LHCN-M2 (cell line): ENCODE measurements at places on chromosomes 16 and 17. TPM values are rescaled to one million over a fixed set of nuclear protein-coding genes. Genes with fewer than 3 reads are reported as not detected.
A peak's percentile ranks its signal among the peaks of the same experiment; 100 is the strongest.

Gene NPIPA3
- 0.29 and 0.58 TPM in 2 replicates for total RNA-seq

Gene HAPSTR1
- total RNA-seq: 49.7 and 52.5 TPM in 2 replicates

Gene ZDHHC1
- total RNA-seq: 9.9 and 13.5 TPM in 2 replicates

Gene C17orf100
- total RNA-seq: 0.45 and 0.92 TPM in 2 replicates

Gene CX3CL1
- total RNA-seq: not detected in 2 replicates

- peak; percentile 81 for DNase-seq
Measured at GRCh38 chr17:81553018-81553615, 964 bp upstream of the FAAP100 start.

DNA sequence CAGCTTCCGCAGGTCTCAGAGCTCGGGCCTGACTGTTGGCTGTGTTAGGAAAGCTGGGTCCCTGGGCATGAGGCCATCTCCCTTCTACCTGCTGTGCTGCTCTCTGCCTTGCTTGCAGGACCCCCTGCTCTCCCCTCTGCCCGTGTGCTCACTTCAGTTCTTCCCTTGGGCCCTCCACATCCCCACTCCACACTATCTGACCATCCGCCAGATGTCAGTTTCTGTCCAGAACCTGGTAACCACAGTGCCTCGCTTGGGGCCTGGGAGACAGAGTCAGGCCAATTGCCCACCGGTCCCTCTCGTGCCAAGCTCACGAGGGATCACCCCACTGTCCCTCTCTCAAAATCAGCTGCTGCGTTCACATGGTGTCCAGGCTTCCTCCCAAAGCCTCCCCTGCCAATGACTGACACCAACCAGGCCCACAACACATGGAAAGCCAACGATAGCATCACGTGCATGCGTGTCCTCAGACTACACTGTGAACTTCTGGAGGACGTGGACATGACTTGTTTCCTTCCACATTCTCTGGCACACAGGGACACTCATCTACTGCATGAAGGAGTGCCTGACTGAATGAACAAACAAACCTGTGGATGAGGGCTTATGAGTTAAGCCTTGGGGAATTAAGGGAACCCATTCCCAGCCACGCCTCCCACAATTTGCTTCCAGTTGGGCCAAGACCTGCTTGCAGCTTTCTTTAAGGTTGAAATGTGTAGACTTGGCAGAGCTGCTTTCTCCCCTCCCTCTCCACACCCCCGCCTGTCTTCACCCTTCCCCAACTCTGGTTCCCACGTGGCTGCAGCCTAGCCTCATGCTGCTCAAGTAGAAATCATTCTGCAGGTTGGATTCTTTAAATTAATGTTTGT lies 72.5 kb upstream of the ZNF423 start:
- DNase-seq: no peak

DNA sequence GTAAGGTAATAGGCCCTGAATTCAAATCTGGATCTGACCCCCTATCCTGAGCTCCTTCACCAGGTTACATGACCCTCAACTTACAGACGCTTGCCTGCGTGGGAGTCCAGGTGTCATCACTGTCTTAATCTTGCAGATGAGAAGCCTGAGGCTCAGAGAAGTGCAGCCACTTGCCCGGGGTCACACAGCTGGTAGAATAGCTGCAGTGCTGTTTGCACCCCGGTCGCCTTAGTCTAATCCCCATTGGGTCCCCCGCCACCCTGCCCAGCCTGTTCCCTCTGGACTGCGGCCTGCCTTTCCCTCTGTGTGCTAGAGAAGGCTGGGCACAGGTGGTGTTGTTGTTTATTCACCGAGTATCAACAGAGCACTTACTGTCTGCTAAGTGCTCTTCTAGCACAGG lies 107.0 kb downstream of the SDR42E1 start:
- DNase-seq: no peak

DNA sequence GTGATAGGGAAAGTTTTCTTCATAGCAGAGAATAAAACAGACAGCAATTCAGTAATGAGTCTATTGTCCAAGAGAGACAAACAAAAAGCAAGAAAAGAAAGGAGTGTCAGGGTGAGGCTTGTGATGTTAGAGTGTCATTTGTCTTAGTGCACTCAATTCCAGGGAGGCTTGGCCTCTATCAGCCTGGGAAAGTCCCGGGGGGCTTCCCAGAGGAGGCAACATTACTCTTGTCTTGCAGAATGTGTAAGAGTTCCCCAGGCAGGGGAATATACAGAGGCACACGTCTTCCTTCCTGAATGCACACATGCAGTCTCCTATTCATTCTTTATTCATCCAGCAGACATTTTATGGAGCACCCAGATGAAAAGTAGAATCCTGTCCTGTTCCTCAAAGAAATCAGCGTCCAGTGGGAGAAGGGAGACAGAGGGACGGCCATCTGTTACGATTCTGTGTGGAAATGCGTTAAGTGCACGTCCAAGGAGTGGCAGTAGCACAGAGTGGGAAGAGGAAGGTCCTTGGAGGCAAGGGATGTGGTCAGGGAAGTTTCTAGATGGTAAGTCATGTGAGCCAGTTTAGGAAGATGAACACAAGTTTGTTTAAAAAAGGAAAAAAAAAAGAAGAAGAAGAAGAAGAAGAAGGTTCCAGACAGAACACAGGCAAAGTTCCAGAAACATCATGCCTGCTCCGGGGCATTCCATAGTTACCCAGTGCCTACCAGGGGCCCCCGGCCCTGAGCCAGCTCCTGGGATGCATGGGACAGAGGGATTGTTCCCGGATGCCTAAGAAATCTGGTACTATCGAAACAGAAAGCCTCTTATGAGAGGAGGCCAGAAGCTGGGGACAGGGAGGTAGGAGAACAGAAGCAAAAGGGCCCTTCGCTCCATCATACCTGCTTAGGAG lies 21.1 kb downstream of the CACNG4 start:
- DNase-seq: no peak

- DNase-seq: no peak
Measured at GRCh38 chr16:78528265-78528664, 428.8 kb downstream of the WWOX start.

GRCh38 chr16:66311306-66311705 lies 55.2 kb upstream of the CDH5 start:
- DNase-seq: no peak

DNA sequence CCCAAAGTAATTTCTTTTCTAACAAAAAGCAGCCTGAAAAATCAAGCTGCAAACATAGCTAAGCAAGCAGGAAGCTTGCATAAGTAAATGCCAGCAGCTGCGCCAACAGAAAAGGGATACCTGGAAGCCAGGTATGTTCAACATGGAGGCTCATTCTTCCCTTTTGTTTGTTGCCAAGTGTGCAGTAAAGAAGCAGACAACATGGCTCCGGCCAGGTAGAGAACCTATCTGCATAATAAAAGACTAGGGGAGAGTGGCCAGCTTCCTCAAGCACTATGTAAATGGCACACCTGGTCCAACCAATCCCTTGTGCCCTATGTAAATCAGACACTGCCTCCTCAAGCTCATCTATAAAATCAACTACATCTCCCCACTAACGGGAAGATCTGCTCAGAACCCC lies 1407.0 kb downstream of the CDH11 start:
- no peak for DNase-seq

DNA sequence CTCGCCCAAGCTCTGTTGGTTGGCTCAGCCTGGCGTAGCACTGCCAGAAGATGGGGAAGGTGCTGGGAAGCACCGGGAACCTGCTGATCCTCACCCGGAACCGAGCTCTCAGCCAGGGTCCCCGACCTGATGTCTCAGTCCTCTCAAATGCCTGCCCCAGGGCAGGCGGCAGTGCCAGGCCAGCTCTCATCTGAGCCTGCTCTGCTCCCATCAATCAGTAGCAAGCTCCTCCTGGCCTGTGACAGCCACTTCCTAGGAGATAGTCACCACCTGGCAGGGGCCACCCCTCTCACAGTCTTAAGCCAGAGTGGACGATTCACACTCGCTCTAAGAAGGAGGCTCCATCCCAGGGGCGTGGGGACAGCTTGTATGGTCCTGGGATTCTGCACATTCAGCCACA lies 62.0 kb downstream of the ENGASE start:
- no peak for DNase-seq

- DNase-seq: no peak
Measured at GRCh38 chr16:11429123-11429522, 83.9 kb downstream of the RMI2 start.

DNA sequence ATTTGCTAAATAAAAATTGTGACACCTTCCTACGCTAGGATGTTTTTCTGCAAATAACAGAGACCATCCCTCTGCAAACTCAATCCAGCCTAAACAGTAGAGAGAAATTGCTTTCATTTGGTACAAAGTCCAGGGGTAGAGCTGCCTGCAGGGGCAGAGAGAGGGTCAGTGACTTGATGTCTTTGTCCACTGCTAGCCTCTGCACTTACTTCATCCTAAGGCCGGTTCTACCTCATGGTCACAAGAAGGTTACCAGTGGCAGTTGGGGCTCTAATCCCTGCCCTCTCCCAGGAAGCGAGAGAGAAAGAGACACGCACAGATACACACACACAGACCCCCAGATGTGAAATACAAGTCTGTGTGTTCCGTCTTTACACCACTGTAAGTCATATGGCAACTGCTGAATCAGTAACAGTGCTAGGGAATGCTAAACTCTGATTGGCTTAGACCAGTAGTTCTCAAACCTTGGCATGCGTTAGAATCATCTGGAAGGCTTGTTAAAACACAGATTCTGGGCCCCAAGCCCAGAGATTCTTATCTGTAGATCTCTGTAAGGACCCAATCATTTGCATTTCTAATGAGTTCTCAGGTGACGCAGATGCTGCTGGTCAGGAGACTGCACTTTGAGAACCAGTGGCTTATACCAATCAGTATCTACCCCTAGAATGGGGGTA lies 13.1 kb upstream of the LPCAT2 start:
- DNase-seq: no peak

GRCh38 chr16:56669005-56669839 lies at the start of gene MT1H:
MT1H (plus strand) TSS chr16:56669814; CDS start chr16:56669885, 71 bp downstream.
- no peak for DNase-seq
